AG04449 (cell line): ENCODE measurements at places on chromosomes 5 and 9.

- no peak for DNase-seq
Measured at GRCh38 chr9:121075251-121076036, 689 bp downstream of the CNTRL start.

DNA sequence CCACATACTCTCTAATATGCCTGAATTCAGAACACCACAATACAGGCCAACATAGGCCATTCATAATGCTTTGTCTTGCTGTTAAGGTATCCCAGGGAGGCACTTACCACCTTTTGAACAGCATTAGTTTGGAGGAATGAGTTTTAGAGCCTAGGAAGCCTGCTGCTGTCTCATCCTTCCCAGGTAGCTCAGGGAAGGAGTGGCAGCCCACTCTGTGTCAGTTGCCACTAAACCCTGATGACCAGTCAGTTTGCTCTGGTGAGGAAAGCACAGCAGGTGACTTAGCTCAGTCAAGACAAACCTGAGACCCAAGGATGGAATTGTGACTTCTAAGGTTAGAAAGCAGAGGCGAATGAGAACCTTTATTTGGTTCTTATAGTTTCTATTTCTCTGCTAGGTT, 337.4 kb upstream of the ATP10B start:
- DNase-seq = no peak

- no peak for DNase-seq
Measured at GRCh38 chr5:122880749-122881148, 35.3 kb downstream of the SNX24 start.

DNA sequence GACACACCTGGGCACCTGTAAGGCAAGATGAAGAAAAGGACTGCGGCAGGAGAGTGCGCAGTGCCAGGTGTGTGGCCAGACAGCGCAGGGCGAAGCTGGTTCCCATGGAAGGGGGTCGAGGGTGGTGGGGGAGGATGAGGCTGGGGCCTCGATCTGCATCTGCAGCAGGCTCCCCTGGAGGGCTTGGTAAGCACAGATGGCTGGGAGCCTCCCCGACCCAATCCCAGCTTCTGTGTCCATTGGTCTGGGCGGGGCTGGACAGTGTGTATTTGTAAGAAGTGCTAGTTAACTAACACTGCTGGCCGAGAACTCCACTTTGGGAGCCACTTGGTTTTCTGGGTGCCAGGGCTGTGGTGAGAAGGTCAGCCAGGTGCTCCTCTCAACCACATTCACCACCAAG, 385.1 kb upstream of the IRX1 start:
- DNase-seq = no peak

- no peak for DNase-seq
Measured at GRCh38 chr9:28539434-28540070, 966.3 kb upstream of the C9orf72 start.

- no peak for DNase-seq
Measured at GRCh38 chr5:77718934-77719610, 57.1 kb downstream of the TBCA start.

DNA sequence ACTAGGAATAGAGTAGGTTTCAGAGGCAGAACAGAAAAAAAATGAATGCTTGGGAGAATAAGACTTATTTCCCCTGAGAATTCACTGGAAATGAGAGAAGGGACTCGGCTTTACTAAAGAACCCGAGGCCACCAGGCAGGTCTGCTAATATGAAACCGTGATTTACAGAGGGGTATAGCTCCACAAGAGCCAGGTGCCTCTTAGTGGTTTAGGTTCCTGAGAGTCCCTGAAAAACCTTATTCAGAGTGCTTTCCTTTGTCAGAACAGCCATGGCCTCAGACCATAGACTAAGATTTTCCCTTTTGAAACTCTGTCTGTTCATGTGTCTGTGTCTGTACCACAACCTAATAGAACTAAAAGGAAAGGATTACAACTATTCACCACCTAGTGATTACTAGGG, 35.9 kb upstream of the PUM3 start:
- DNase-seq = no peak

DNA sequence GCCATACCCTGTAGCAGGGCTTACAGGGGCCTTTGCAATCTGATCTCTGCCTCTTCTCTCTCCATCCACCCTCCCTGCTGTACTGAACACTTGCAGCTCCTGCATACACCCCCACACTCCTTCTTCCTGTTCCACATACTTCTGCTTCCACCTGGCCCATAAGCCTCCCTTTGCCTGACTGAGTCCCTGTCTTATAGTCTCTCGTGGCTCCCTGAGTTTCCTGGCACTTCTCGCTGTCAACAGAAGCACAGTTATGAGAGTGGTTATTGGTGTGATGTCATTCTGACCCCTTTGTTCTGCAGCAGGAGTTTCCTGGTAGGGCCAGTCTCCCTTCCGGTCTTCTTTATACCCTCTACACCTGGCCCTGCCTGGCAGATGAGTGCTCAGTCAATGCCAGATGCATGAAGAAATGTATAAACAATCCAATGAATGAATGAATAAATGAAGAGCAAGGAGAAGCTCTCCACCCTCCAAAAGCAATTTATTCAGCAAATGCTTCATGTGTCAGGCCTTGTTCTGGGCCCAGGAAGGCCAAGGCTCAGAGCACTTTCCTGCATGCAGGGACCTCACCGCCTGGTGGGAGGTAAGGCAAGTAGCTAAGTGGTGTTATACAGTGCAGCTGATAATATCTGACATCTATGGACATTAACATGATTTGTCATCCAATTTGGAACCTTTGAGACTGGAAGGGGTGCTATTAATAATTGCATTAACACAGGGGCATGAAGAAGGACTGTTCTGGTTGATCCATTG, 20.5 kb upstream of the CSF1R start:
- no peak for DNase-seq
